ENCODE measurements at places on chromosomes 6 and 20. TPM values are rescaled to one million over a fixed set of nuclear protein-coding genes. Genes with fewer than 3 reads are reported as not detected.

The TSPO2 gene
- not detected for total RNA-seq

DNA sequence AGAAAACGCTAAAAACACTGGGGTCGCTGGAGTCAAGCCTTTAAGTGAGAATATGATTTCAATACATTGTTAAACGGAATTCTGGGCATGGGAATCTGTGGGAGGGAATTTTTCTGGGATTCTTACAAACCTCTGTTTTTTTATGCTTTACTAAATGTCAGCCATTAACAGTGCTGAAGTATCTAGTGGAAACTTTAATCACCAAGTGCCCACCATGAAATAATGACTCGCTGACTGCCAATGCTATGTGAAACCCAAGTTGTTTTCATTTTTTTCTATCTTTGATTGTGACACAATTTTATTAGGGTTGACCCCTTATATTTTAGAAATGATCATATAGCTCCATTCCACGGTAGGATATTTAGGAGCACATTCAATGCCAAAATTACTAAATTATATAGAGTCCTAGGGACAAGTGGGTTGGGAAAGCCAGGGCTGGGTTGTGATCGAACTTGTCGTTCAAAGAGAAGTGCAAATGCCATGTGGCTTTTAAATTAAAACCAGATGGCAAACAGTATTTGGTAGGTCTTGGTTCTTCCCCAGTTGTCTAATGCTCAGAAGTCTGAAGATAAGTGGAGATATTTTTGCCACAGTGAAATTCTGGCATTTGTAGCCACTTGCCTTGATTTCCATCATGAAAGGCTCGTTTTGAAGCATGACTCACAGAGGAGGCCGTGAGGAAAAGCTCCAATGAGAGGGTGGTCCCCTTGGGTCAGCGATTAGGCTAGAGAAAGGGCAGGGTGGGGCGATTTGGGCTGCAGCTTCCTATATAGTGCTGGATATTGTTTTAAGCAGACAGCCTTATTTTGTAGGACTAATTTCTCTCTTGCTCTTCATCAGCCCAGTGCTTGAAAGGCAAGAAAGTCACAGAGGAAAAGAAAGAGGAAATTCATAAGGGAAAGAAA lies 254.4 kb upstream of the JAG1 start:
- H3K27me3 ChIP-seq = no peaks in the 10 kb centered on the region
- no peak overlapping the region for H3K4me3 ChIP-seq
- H3K4me1 ChIP-seq = no peaks in the 10 kb centered on the region
- no peak overlapping the region for H3K27ac ChIP-seq
- no peak for DNase-seq

- H3K4me1 ChIP-seq = peaks cover 7% of the 10 kb centered on the region
- H3K27me3 ChIP-seq = no peaks in the 10 kb centered on the region
- no peak overlapping the region for H3K4me3 ChIP-seq
- no peaks in the 10 kb centered on the region for H3K36me3 ChIP-seq
- DNase-seq = no peak
These were observed 5.5 kb downstream of the HLA-DPB1 start for GRCh38 chr6:33081098-33081824.

GRCh38 chr6:164178679-164179332 lies 764.3 kb downstream of the QKI start:
- H3K27me3 ChIP-seq = no peaks in the 10 kb centered on the region
- DNase-seq = no peak
- no peak overlapping the region for H3K27ac ChIP-seq
- no peaks in the 10 kb centered on the region for H3K4me1 ChIP-seq
- no peaks in the 10 kb centered on the region for H3K36me3 ChIP-seq

DNA sequence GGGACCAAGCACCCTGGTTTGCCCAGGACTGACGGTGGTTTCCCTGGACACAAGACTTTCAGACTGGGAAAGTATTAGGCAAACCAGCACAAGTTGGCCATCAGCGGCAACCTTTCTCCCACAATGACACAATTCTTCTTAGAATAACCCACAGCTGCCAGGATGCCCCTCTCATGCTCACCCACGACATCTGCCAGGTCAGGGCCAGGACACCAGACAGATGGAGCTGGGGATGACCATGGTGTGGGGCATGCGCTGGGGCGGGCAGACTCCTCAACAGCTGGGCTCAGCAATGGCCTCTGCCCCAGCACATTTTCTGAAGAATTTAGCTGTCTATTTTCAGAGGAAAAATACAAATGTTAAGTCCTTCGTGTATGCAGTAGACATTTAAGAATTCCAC lies 226.4 kb downstream of the FNDC1 start:
- no peaks in the 10 kb centered on the region for H3K4me1 ChIP-seq
- no peak overlapping the region for H3K27ac ChIP-seq
- H3K27me3 ChIP-seq = peaks cover 14% of the 10 kb centered on the region
- H3K36me3 ChIP-seq = no peaks in the 10 kb centered on the region
- H3K4me3 ChIP-seq = no peak overlapping the region

GRCh38 chr6:15513131-15513771 lies 149.6 kb downstream of the DTNBP1 start:
- no peak for DNase-seq
- H3K27me3 ChIP-seq = no peaks in the 10 kb centered on the region
- H3K4me3 ChIP-seq = no peak overlapping the region
- H3K36me3 ChIP-seq = peaks cover 46% of the 10 kb centered on the region

The SASH1 gene
- total RNA-seq = not detected

The OPRL1 gene
- 0.45 TPM for total RNA-seq

- no peaks in the 10 kb centered on the region for H3K36me3 ChIP-seq
- no peak for DNase-seq
- H3K27me3 ChIP-seq = no peaks in the 10 kb centered on the region
- no peak overlapping the region for H3K27ac ChIP-seq
- H3K4me1 ChIP-seq = no peaks in the 10 kb centered on the region
These were observed 646.0 kb upstream of the MARCKS start for GRCh38 chr6:113211170-113211569.

All from activated naive CD4-positive, alpha-beta T cell treated with anti-CD3 and anti-CD28 coated beads for 36 hours (primary cell).